ENCODE measurements at places on chromosomes 2 and 18. TPM values are rescaled to one million over a fixed set of nuclear protein-coding genes. Genes with fewer than 3 reads are reported as not detected.

The MC4R gene
- total RNA-seq = not detected

The STPG4 gene
- total RNA-seq = 0.64 TPM

The TEX44 gene
- not detected for total RNA-seq

The STAMBP gene
- 22.9 TPM for total RNA-seq

The NAT8 gene
- not detected for total RNA-seq

The GPR45 gene
- total RNA-seq = not detected

The UGT1A4 gene
- not detected for total RNA-seq

The KIF5C gene
- under 0.01 TPM for total RNA-seq

The SERPINB12 gene
- total RNA-seq = not detected
